Stimulated activated CD4-positive, alpha-beta T cell treated with anti-CD3 and anti-CD28 coated beads, Interleukin-1b, Interleukin-23, amount 100 ng/mL, for 1 hour (primary cell): ENCODE measurements at places on chromosomes 4 and X.

- no peak for DNase-seq
Measured at GRCh38 chr4:84035568-84035967, 463.5 kb downstream of the NKX6-1 start.

GRCh38 chrX:41716222-41716621 is 7.8 kb upstream of the GPR82 start:
- no peak for DNase-seq

GRCh38 chr4:96355414-96355813 is 515.5 kb downstream of the PDHA2 start:
- DNase-seq: no peak

DNA sequence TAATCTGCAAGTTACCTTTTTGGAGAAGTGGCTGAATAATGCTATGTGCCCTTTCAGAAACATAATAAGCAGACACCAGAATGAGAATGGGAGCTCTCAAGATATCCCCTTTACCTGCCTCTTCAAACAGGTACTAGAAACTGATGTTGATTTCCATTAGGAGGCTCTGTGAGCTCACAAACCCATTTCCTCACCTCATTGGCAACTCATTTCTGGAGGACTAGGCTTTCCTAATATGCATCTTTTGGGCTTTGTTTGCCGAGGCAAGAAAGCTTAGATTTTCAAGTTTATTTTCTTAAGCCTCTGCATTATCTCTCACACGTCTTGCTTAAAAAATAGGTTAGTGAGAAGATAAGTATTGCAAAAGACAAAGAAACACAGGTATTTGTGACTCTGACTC is 313.1 kb upstream of the IRS4 start:
- DNase-seq: no peak

DNA sequence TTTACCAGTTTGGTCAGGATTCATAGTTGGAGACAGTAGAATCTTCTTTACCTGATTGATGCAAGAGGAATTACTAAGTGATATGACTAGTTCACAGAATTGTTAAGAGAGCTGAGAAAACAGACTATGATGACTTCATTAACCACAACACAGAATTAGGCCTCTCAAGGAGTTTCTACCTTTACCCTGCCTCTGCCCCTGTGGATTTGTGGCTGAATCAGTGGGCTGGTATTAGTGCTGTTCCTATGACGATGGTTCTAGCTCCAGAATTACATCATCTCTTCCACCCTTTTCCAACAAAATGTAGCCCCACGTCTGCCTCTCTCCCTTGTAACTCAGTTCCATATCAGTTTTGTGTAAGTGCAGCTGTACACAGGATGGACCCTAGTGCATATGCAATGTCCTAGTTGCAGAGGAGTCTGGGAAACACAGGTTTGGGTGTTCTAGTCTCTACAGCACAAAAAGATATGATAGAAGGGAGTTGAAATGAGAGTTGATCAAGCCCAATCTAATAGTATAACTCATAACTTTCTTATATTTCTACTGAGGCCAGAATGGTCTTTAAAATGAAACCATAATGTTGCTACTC is 99.3 kb downstream of the ANXA5 start:
- no peak for DNase-seq

DNA sequence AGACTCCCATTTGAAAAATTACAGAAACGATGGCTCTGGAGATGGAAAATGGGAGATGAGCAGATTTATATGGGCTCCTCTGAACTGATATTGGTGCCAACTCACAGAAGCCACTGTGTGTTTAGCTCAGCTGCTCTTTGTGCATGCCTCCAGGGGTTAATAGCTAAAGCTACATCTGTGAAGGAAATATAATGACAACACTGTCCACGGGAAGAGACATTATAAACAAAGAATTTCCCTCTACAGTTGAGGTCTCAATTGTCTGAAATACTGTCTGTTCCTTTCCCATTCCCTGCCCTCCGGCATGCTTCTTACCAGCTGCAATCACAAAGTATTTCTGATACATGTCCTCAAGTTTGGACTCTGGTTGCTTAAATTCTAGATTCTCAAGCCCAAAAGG is 40.4 kb downstream of the PPA2 start:
- no peak for DNase-seq
